Globus pallidus (tissue), 1 donor: ENCODE measurements at places on chromosomes 16 and 17.

- DNase-seq = no peak
Measured at GRCh38 chr17:74645010-74645409, 21.5 kb upstream of the CD300E start.

DNA sequence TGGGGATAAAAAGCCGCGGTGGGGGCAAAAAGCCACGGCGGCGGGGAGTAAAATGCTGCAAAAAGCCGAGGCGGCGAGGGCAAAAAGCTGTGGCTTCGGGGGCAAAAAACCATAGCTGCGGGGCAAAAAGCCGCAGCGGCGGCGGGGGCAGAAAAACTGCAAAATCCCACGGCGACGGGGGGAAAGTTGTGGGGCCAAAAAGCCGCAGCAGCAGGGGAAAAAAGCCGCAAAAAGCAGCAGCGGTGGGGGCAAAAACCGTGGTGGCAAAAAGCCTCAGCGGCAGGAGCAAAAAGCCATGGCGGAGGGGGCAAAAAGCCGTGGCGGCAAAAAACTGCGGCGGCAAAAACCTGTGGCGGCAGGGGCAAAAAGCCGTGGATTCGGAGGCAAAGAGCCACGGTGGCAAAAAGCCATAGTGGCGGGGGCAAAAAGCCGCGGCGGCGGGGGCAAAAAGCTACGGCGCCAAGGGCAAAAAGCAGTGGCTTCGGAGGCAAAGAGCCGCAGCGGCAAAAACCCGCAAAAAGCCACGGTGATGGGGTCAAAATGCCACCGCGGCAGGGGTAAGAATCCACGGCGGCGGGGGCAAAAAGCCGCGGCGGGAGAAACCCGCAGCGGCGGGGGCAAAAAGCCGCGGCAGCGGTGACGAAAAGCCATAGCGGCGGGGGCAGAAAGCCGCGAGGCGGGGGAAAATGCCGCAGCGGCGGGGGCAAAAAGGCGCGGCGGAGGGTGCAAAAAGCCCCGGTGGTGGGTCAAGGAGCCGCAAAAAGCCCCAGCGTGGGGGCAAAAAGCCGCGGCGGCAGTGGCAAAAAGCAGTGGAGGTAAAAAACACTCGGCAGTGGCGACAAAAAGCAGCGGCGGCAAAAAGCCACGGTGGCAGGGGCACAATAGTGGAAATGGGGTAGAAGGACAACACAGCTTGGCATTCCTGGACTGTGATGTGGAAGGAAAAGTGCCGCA is 192.8 kb downstream of the SHCBP1 start:
- no peak for DNase-seq

GRCh38 chr17:68763562-68763961 is 162.4 kb upstream of the FAM20A start:
- DNase-seq = no peak

DNA sequence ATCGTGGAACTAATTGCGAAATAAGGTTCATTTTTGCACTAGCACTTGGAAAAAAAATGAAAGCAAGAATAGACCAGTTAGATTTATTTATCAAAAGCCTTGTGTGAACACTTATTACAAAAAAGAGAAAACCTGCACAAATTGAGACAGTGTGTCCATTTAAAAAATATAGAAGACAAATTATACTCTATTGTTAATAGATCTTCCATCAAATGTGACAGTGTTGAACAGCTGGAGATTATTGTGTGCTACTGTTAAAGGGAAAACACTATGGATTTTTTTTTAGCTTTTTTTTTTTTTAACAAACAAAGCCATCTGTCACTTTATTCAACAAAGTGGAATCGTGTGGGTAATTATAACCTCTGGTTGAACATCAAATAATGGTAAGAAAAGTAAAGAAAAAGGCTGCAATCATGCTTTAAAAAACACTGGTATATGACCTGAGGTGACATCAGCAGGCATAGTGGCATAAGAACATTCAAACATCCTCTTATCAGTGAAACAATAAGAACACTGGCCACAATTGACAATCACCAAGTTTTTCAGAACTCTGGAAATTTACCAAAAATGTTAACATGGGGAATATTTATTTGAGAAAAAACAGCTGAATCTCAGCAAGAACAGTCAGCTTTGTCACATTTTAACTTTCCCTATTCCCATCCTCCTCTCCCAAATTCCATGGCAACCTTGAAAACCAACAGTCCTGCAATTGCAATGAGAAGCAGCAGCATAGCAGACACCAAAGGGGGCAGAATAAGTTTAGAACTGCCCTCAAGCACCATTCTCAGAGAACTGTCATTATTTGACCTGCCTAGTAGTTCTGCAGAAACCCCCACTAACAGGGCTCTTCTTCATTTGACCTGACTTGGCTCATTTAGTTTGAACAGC is 442.3 kb upstream of the MON1B start:
- DNase-seq = no peak

DNA sequence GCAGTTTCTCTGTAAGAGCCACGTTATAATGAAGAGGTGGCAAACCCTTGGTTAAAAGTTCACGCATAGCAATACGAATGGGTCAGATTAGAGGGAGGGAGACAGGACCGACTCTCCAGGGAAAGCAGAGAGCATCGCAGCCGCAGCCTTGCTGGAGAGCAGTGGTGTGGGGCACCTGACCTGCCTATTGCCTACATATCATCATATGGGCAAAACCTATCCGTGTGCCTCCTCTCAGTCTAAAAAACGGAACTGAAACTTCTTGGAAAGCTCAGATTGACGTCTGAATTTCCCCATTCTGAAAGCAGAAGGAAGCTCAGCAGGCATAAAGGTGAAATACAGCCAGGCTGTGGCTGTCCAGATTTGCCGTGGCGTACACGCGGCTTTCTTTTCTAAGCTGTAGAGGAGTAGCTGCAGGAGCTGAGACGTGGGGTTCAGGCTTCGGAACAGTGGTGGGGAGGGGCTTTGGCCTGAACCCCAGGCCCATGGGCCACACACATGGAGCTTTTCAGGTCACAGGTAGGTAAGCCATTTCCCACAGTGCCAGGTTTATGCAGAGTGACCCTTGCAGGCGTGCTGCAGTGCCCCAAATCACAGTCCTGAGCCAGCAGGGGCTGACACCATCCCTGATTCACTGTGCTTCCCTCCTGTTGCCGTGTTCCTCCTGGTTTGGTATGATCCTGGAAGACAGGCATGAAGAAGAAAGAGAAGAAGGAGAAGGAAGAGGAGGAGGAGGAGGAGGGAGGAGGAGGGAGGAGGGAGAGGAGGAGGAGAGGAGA is 41.6 kb upstream of the TNRC6C start:
- no peak for DNase-seq

GRCh38 chr17:18995220-18995619 is 9.3 kb downstream of the FAM83G start:
- DNase-seq = no peak

DNA sequence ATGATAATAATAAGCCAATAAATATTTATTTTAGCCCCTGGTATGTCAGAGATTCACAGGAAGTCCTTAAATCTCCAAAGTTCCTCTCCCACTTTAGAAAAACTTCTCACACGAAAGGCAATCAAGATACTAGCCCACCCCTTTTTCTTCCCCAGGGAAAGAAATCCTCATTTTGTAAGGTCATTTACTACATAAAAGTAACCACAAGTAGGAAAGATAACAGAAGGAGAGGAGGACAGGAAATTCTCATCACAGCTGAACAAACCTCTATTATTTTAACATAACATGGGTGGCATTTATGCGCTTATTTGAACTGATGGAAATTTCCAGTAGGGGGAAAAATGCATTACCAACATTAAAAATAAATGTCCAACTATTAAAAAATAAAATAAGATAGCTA is 3.4 kb downstream of the FAM222B start:
- DNase-seq = no peak

DNA sequence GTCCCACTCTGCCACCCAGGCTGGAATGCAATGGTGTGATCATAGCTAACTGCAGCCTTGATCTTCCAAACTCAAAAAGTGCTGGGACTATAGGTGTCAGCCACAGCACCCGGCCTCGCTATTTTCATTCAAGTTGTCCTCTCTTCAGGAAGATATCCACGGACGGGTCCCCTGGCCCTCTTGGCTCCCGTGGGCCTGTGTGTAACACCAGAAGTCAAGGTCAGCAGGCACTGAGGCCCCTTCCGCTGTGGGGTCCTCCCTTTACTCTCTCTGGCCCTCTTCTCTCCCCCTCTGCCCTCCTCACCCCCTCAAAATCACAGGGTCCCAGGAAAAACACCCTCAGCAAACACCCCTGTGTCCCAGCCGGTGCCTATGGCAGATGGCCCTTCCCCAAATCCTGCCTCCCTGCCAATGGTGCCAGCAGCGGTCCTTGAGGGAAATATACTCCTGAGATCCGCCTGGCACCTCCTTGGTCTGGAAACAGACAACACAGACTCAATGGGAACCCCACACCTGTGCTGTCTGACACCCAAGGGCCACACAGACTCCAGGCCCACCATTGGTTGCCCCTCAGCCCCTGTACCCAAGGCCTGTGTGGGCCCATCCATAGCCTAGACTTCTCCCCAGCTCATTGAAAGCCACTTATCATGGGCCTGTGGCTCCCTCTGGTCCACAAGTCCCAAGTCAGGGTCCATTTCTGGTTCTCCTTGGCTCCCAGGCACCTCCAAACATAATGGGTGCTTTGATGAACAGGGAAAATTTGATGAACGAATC is 221.5 kb downstream of the ZNF423 start:
- no peak for DNase-seq

- DNase-seq = no peak
Measured at GRCh38 chr16:79735271-79735670, 134.7 kb upstream of the MAF start.

DNA sequence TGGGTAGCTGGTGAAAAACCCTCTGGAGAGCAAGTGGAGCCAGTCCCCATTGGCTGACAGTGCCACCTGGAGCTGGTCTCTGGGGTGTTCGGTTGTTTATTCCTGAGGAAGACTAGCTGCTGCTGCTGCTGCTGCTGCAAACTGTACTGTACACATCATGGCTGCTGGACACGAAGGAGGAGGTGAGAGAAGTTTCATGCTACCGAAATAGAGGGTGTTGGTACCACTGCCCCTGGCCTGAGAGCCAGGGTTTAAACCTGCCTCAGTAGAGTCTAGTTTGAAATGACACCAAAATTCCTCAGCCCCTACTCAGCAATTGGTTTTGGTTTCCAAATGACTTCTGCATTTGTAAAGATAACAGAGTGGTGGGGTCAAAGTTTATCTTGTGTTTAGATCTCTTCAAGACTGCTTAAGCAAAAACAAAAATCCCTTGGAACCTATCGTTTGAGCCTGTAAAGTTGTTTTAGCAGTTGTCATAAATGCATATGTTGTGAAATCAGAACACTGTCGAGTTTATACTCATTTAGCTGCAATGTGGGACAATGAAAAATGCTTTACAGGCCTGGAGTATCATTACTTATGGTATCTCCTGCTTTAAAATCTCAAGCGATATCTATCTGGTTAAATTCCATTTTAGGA is 40.8 kb downstream of the CYB5B start:
- no peak for DNase-seq

GRCh38 chr17:60039114-60039846 is 39.4 kb downstream of the HEATR6 start:
- DNase-seq = no peak

DNA sequence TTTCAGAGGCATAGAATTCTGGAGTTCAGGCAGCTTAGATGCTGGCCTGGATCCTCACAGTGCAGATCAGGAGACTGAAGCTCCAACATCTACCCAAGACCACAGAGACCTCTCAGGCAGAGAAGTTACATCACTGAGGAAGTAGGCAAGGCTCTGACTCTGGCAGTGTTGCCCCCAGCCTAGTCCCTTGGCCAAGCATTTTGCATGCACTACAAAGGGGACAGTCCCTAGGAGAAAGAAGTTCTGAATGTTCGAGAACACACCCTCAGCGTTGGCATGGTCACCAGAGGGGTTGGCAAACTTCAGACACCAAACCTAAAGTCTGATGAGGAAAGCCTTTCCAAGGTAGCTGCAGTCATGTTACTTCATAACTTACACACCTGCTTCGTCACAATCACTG is 2.5 kb downstream of the RANBP10 start:
- no peak for DNase-seq
